ENCODE measurements at places on chromosomes 4 and X.

DNA sequence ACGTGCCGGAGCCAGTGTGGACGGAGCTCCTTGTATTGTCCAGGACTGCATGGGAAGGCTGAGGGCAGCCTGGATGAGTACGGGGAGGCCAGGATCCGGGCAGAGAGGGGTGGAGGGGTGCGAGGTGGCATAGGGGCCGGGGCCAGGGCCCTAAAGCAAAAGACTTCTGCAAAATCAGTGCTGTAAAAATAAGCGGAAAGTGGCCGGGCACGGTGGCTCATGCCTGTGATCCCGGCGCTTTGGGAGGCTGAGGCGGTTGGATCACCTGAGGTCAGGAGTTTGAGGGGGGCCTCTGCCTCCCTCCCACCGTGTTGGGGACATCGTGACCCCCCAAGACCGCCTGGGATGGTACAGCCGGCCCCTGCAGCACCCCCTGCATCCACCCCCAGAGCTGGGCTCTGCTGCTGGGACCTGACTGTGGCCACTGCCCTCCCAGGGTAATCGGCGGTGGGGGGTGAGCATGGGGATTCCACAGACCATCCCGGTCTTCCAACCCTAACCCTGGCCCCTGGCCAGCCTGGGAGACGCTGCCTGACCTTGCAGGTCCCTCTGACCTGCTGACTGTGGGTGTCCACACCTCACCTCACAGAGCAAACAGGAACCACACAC is 23.4 kb upstream of the PLCXD1 start:
- no peak for ATAC-seq

DNA sequence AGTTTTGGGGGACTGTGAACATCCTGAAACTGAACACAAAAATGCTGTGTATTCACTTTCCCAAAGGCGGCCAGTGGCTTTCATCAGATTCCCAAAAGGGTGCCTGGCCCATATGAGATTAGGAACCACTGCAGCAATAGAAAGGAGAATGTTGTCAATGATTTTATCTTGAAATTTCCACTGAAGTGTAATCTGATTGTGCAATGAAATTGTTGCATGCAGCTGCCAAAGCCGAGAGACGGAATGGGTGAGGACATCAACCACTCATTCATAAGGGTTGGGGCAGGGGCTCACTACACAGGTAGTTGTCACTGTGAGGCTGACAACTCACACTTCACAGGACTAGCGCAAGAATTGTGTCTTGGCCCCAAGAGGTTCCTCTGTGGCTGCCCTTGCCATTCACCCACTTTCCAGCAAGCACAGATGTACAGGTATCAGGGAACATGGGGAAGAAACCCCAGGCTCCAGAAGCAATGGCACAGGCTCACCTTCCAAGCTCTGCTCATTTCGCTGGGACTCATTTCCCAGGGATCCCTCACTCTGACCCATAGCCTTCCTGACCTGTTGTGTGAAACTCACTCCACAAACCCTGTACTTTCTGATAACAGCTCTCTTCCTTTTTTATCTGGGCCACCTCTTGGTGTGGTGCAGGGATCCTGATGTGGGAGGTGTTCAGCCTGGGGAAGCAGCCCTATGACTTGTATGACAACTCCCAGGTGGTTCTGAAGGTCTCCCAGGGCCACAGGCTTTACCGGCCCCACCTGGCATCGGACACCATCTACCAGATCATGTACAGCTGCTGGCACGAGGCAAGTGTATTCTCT is 48.8 kb downstream of the BMX start:
- no peak for ATAC-seq

- ATAC-seq = peak; percentile 64
Observed at GRCh38 chrX:136146614-136147314, 569 bp upstream of the FHL1 start.

- peak; percentile 48 for ATAC-seq
Observed at GRCh38 chr4:101643186-101643837, 147.2 kb upstream of the BANK1 start.

DNA sequence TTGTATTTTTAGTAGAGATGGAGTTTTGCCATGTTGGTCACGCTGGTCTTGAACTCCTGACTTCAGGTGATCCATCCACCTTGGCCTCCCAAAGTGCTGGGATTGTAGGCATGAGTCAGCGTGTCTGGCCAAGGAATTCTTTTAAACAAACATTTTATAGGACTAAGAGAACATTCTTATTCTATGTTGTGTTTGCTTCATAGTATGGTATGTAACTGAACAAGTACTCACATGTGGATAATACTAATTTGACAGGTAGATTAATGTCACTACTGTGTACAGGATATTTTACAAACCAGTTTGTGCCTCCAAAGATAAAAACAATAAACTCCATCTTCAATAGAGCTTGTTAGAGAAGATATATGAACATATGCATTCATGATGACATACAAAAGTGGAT is 1353.4 kb downstream of the PCDH7 start:
- no peak for ATAC-seq

GRCh38 chr4:125547836-125548235 is 233.1 kb downstream of the FAT4 start:
- ATAC-seq = no peak
